ENCODE measurements at places on chromosomes 1 and 21. TPM values are rescaled to one million over a fixed set of nuclear protein-coding genes. Genes with fewer than 3 reads are reported as not detected.

SLFNL1 gene
- polyA plus RNA-seq: 0.59 TPM

ITGB3BP gene
- polyA plus RNA-seq: 94.1 TPM

SLAMF9 gene
- not detected for polyA plus RNA-seq

ASPM gene
- 11.7 TPM for polyA plus RNA-seq

ARHGAP30 gene
- polyA plus RNA-seq: 4.7 TPM

RNU5D-1 gene
- polyA plus RNA-seq: not detected

FCGR1A gene
- 3.4 TPM for polyA plus RNA-seq

AGO4 gene
- 27.0 TPM for polyA plus RNA-seq

MROH7 gene
- polyA plus RNA-seq: 11.4 TPM

ENAH gene
- polyA plus RNA-seq: 253 TPM

EFNA4 gene
- 25.3 TPM for polyA plus RNA-seq

NR5A2 gene
- 5.2 TPM for polyA plus RNA-seq

GRCh38 chr1:33007190-33008050 is 29.3 kb downstream of the AK2 start:
- DNase-seq: no peak

- DNase-seq: no peak
These were observed 42.2 kb upstream of the SELENON start for GRCh38 chr1:25757846-25758185.

- no peak for DNase-seq
These were observed 953.8 kb upstream of the ADGRL2 start for GRCh38 chr1:80846966-80847365.

DNA sequence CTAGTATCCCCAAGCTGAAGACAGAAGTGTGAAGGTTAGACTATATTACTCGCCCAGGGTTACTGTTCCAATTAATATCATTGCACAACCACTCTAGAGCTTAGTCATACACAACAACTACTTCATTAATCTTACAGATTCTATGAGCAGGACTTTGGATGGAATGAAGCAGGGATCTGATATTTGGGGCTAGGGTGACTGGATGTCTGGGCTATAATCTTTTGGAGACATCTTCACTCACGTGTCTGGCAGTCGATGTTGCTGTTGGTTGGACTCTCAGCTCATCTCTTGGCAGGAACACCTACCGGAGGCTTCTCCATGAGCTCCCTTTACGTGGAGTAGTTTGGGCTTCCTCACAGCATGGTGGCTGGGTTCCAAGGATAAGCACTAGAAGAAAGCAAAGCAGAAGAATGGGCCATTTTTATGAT is 519.2 kb upstream of the B3GALT2 start:
- DNase-seq: no peak

- peak; percentile 68 for DNase-seq
These were observed 38.4 kb downstream of the TAS1R2 start for GRCh38 chr1:18820791-18821641.

GRCh38 chr21:43328185-43328957 is 98.6 kb downstream of the SIK1 start:
- DNase-seq: no peak

GRCh38 chr1:86965012-86965826 is 50.8 kb downstream of the HS2ST1 start:
- no peak for DNase-seq

DNA sequence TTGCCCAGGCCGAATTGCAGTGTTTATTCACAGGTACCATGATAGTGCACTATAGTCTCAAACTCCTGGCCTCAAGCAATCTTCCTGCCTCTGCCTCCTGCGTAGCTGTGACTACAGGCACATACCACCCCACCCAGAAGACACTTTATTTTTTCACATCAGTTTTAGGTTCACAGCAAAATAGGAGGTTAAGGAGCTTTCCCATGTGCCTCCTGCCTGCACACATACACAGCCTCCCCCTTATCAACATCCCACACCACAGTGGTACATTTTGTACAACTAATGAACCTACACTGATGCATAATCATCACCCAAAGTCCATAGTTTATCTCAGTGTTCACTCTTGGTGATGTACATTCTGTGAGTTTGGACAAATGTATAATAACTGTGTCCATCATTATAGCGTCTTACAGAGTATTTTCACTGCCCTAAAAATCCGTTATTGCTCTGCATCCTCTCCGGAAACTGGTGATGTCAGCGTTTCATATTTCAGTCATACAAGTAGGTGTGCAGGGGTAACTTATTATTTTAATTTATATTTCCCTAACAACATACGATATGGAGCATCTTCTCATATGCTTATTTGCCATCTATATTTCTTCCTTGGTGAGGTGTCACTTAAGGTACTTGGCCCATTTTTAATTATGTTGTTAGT is 23.2 kb downstream of the OR13G1 start:
- DNase-seq: no peak

- DNase-seq: no peak
These were observed 40.5 kb downstream of the COL6A1 start for GRCh38 chr21:46021978-46022544.

DNA sequence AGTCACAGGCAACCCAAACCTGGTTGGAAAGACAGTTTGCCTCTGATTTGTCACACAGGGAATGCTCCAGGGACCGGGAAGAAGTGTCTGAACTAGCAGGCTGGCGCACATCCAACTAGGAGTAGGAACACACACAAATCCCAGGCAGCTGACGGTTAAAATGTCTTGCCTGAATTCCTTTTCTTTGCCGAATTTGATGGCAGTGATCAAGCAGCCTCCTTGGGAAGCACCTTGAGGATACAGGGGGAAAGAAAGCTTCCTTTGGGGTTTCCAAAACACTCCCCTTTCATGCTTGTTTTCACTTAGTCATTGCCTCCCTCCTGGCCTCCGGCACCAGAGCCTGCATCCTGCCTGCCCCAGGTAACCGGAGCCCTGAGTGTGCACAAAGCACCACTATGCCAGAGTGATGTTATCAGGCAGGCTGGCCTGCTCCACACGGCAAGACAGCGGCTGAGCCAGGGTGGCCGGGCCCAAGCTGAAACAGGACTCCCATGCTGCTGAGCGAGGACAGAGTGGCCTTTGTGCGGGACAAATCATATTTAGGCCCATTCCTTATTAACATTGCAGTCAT is 193.8 kb downstream of the LMX1A start:
- peak; percentile 15 for DNase-seq

DNA sequence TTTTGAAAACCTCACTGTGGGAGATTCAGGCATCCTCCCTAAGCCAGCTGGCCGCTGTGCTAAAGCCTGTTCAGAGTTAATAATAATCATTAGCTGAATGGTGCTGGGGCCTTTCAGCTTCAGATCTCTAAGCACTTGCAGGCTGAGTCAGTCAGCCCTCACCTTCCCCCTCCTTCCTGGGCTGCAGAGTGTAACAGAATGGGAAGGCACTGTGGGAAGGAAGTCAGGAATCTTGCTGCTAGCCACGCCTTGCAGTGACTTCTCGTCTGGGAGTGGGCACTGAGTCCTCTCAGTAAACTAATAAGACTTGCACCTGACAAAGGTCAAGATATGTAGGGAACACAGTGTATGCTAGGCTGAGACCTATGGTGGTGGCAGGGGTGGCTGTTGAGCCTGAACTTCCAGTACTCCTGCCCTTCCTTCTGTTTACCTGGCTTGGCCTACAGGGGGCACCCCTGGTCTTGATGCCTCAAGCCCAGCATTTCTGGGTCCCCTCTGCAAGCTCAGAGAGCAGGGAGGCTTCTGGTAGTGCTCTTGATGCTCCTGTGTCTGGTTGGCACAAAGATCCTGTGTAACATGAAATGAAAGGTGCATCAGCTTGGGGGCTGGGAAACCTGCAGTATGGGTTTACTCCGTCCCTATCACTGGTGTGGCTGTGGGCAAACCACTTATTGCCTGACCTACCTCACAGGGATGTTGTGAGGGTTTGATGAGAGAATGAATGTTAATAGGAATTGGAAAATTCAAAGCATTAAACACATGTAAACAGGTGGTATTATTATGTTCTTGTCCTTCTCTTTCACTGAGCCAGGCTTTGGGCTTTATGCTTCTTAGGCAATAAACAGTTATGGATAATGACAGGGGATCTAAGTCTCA is 6.0 kb downstream of the CYB561D1 start:
- no peak for DNase-seq

- DNase-seq: no peak
These were observed 424.6 kb upstream of the PTBP2 start for GRCh38 chr1:96296991-96297390.

DNA sequence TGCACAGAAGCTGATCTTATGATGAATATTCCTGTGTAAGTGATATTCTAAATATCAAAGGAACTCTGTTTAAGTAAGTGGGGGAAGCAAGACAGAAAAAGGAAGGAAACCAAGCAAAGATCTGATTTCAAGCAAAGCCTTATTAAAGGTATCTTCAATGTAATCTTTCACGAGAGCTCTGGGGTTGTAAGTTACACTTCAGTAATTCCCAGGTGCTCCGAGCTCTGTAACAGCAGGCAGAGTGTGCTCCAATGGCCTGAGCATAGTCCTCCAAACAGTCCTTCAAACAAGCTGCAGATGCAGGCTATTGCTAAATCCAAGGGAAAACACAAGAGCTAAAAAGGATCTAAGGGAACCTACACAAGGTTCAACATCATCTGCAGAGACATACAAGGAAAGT is 949.7 kb upstream of the TMPRSS15 start:
- DNase-seq: no peak

GRCh38 chr1:207440626-207441025 is 13.5 kb upstream of the CR2 start:
- DNase-seq: no peak

- DNase-seq: no peak
These were observed 77.0 kb downstream of the IARS2 start for GRCh38 chr1:220170836-220171526.

GRCh38 chr1:182087304-182087703 is 25.8 kb upstream of the ZNF648 start:
- no peak for DNase-seq

- DNase-seq: peak; percentile 89
These were observed 31.1 kb upstream of the SRP9 start for GRCh38 chr1:225746361-225747179.

DNA sequence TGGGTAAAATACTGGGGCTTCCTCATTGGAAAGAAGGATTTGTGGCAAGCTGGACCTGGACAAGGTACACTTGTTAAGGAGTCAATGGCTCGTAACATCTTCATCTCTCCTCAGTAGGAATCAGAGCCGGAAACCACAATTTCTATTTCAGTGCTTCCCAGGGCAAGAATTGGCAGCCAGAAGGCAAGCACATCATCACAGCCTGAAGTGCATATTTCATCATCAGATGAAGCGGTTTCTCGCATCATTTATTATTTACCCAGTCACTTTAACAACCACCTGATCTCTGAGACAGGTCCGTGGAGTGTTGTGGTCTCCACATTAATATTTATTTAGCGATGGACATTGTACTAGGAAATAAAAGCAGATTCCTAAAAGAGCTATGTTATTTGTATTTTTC is 55.0 kb downstream of the KCNJ15 start:
- DNase-seq: no peak

DNA sequence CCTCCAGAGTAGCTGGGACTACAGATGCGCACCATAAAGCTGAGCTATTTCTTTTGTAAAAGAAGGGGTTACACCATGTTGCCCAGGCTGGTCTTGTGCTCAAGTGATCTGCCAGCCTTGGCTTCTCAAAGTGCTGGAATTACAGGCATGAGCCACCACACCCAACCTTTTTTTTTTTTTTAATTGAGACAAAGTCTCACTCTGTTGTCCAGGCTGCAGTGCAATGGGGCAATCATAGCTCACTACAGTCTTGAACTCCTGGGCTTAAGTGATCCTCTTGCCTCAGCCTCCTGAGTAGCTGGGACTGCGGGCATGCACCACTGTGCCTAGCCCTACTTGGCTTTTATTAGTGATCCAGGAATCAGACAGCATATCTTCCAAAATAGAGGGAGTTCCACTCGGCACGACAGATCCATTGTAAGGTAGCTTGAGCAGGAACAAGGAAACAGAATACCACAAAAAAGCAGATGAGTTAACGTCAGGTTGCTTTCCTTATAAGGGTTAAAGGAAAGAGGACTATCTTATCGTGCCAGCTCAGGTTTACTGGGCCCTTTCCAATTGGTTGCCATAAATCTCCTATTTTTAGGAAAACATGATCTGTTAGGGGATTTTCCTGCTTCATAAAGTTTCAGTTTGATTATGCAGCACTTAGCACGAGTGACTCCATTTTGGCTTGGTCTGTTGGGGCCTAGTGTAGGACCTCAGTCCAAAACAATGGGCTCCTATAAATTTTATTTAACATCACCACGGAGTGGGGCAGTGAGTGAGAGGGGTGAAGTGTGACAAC is 45.2 kb downstream of the NENF start:
- no peak for DNase-seq

DNA sequence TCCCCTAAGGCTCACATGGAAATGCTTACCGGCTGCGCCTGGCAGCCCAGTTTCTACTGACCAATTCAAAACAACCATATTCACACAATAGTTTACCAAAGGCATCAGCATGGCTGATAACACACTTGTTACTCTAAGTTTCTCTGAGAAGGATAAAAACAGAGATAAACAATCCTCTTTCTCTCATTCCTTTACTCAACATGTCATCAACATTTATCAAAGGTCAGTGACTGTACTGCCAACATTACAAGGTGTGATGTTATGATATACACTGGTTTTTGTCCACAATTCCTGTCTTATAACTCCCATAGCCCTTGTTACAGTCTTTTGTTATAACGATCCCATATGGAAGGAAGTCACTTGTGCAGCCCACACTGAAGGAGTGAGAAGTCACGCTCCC is 33.6 kb downstream of the COA6 start:
- DNase-seq: no peak

GRCh38 chr1:167832693-167833092 is 81.2 kb downstream of the ADCY10 start:
- no peak for DNase-seq

Measured in right lung (tissue), 10 donors.